Right cardiac atrium (tissue), 5 donors: ENCODE measurements at places on chromosomes 4 and X. TPM values are rescaled to one million over a fixed set of nuclear protein-coding genes. Genes with fewer than 3 reads are reported as not detected.
A peak's percentile ranks its signal among the peaks of the same experiment; 100 is the strongest.

Gene MTM1
- polyA plus RNA-seq, result 4.0 TPM

GRCh38 chr4:109302361-109303139, at the start of gene COL25A1:
COL25A1 (minus strand) TSS chr4:109302658.
- peak; percentile 79 for DNase-seq

DNA sequence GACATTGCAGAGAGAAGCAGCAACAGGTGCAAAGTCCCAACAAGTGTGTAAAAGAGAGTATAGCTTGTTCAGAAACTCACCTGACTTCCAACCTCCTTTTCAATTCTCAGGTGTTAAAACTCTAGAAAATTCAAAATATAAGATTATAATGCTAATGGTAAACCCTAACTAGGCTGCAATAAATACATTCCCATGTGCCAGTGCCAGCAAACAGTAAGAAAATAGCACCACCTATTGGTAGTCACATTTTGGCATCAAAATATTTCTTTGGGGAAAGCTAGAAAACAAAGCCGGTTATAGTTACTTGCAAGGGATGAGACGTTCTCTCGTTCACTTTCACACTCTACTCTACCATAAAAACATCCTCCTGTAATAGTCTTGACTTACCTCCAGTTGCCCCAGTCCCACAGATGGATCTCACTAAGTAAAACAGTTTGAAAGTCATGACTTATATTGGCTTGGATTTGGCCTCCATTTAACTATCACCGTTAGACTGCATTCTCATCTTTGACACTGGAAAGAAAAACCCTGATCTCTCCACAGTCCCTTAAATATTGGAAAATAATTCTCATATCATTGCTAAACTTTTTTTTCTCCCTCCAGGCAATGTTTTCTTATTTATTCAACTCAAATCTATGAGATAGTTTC, 9.6 kb downstream of the BMP3 start:
- no peak for DNase-seq

GRCh38 chrX:17603196-17603595, 134.1 kb upstream of the SCML1 start:
- DNase-seq, result no peak

DNA sequence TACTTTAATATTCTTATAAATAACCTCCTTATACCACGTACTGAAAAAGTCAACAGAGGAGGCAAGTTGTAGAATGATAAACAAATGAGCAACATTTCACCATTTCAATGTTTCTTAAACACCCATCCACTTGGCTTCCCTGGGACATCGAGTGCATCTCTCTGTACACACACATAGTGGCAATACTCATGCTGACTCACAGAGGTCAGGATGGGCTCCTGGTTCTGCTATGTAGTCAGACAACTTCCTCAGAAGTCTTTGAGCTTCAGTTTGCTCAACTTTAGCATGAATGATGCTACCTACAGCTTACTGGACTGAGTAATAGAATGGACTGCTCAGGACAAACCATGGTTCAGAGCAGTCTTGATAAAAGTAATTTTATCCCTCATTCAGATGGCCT, 56.9 kb downstream of the MAD2L1 start:
- no peak for DNase-seq

Gene KIT
- 0.18 TPM for polyA plus RNA-seq

DNA sequence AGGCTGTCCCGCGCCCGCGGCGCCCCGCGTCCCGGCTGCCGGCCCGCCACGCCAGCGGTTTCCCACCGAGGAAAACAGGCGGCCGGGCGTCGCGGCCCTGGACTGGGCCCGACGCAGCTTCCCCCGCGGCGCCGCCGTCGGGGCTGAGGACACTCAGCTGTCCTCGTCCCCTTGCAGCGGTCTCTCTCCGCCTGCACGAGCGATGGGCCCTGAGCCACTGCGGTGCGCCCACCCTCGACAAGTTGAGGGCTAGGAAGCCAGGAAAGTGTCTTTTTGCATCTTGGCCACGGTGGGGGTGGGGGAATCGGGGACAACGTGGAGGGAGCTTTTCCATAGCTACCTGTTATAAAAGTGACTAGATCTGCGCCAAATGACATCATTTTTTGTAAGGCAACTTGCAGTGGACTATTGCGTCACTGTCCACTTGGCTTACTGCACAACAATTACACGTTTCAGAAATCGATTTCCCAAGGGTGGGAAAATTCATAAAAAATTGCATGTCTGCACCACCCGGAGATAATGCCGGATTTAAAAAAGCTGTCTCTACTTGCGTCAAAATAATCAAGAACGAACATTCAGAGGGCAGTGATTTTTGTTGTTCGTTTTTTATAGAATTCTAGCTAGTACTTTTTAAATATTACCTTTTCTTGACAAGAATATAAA, 1.1 kb downstream of the KLHL15 start:
- DNase-seq, result no peak
